ENCODE measurements at places on chromosomes 2 and 18.

DNA sequence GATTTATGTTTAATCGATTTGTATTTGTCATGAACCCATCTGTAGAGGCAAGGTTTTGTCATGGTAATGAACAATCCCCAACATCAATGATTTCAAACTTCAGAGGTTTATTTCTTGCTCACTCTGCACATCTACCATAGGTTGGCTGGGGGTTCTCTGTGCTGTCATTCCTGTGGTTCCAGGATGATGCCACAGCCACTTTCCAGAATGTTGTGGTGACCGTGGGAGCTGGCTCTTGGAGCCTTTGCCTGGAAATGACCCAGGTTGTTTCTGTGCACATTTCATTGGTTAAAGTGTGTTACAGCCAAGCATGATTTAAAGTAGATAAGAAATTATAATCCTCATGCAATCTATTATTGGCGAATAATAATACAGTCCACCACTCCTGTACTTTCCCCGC, 28.2 kb upstream of the EPAS1 start:
- DNase-seq, result no peak

GRCh38 chr18:8792688-8793316, 87.4 kb downstream of the MTCL1 start:
- no peak for DNase-seq

- no peak for DNase-seq
Observed at GRCh38 chr2:10242451-10242850, 60.3 kb upstream of the HPCAL1 start.

DNA sequence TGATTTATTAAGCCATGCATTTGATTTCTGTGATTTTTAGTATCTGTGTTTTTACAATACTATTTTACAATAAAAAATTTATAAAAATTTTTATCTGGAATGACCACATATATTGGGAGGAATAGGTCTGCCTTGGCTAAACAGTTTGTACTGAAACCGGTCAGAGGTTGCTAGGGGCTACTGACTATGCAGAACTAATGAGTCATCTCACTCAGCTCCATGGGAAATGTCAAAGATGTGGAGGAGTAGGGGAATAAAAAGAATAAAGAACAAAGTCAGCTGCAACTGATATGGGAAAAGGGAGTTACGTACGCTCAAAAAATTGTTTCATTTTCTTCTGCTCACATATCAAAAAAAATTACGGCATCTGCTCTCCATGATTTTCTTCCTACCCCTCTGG, 8.6 kb upstream of the TMEM163 start:
- no peak for DNase-seq

DNA sequence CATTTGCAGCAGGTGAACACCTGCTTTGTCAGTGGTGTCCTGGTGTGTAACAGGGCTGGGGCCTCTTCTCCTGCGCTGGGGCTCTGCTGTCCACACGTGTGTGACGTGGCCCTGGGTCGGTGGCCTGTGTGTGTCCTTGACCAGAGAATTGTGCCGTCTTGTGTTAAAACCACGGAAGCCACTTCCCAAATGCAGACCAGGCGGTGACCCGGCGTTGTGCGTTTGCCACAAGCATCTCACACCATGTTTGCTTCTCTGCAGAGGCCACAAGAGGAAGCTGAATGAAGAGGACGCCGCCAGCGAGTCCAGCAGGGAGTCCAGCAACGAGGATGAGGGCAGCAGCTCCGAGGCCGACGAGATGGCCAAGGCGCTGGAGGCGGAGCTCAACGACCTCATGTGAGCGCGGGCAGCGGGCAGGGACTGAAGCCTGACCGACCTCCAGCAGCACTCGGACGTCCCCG, 44.3 kb upstream of the KCNG2 start:
- DNase-seq, result no peak

GRCh38 chr2:224987733-224988132, 54.5 kb downstream of the DOCK10 start:
- no peak for DNase-seq

- no peak for DNase-seq
Observed at GRCh38 chr2:207264310-207264709, 98.6 kb upstream of the KLF7 start.

DNA sequence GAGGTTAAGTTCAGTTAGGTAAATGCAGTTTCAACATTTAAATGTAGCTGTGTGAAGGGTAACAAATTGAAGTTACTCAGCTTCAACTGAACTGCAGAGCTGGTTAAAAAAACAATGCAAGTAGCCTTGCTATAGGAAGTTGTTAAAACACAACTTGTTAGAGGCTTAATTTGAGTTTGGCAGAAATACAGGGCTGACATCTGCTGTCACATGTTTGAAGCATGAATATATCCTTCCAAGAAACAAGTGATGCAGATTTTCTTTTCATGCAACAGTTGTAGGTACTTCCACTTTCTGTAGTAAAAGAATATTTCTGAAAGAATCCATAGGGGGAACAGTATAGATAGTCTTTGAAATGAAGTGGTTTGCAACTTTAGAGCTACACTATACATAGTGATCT, 208.7 kb upstream of the RASGRP3 start:
- DNase-seq, result no peak

- no peak for DNase-seq
Observed at GRCh38 chr18:77250926-77251729, 1.5 kb downstream of the GALR1 start.

DNA sequence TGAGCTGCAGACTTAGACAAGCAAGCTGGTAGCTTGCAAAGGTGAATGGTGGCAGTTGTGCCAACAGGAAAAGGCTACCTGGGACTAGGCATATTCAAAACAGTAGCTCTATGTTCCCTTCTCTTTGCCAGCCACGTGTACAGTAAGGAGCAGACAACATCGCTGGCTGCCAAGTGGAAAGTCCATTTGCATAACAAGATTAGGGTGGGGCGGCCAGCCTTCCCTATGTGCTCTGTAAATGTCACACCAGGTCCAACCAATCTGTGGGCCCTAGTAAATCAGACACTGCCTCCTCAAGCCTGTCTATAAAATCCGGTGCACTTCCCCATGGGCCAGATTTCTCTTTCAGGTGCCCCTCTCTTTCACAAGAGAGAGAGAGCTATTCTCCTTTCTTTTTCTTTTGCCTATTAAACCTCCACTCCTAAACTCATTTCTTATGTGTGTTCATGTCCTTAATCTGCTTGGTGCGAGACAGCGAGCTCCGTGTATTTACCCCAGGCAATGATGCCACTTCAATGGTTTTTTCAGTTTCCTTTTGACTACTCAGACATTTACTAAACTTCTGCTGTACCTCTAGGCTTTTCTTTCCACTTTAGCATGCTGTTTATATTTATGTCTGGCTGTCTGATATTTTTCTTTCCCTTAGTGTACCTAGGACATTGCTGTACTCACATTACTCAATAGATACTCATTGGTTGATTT, 297.4 kb upstream of the GCFC2 start:
- DNase-seq, result no peak

GRCh38 chr18:52570975-52571374, 231.0 kb downstream of the DCC start:
- no peak for DNase-seq

GRCh38 chr18:32333781-32334180, 136.9 kb downstream of the GAREM1 start:
- no peak for DNase-seq

GRCh38 chr2:237440819-237441281, 26.9 kb upstream of the COL6A3 start:
- no peak for DNase-seq

DNA sequence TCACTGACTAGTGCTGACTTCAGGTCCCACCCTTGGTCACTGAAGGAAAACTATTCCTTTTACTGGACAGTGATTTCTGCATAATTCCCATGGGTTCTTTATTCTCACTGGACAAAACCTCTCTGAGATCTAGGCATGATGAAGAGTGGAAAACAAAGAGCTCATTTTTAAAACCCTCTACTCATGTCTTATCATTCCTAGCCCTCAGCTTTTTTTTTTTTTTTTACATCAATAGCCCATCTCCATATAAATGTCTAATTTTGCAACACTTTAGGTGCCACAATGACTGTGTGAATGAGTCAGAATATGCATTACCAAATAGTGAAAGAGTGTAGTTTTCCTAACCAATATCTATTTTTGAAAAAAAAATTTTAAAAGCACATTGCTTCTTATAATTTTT, 74.8 kb downstream of the TCF4 start:
- DNase-seq, result no peak

GRCh38 chr2:110790907-110791306, 58.5 kb downstream of the ACOXL start:
- no peak for DNase-seq

GRCh38 chr2:113075030-113075429, 7.3 kb downstream of the IL1F10 start:
- no peak for DNase-seq

GRCh38 chr2:60422826-60423483, 130.5 kb downstream of the BCL11A start:
- DNase-seq, result no peak

DNA sequence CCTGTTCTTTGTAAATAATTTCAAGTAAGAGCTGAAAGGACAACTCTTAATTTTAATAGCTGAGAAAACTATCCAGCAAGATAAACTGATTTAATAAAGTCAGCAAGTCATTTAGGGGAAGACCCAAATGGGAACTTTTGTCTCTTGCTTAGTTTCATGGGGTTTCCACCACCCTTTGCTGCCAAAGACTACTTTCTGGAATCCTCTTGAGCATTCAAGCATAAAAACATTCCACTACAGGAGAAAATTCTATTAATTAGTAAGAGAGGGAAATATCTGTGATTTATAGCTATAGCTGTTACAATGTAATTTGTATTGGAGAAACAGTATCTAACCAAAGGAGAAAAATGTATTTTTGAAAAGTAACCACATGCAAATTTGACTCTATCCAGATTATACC, 20.6 kb downstream of the EFEMP1 start:
- DNase-seq, result no peak

GRCh38 chr18:50170004-50170403, 24.9 kb downstream of the MYO5B start:
- DNase-seq, result no peak

DNA sequence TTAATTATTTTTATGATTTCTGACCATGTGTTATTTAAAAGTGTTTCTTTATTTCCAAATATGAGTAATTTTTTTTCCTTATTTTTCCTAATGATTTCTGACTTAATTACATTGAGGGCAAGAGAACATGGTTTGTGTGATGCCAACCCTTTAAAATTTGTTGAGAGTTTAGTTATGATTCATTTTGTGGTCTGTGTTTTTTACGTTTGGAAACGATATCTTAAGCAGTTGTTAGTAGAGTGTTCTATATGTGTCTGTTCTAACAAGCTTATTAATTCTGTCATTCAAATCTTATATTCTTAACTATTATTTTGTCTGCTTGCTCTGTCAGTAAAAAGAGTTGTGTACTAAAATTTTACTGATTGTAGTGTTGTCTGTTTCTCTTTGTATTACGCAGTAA, 15.0 kb downstream of the NAB1 start:
- DNase-seq, result no peak

DNA sequence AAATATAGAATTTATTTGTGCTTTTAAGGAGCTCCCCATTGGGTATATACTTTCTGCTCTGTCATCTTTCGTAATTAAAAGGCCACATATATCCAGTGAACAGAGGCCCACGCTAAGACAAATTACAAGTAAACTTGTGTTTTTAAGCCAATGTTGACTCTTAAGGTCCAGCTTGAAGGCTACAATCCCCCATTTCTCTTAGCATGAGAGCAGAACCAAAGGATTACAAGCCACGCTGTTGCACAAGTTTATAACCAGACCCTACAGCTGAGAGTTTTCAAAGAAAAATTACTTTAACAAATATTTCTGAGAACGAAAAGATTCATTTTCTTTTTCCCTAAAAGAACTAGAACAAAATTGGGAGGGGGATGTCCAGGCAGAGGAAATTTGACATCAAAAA, 471.0 kb downstream of the TXNL1 start:
- no peak for DNase-seq

- DNase-seq, result no peak
Observed at GRCh38 chr18:9321736-9322135, 12.8 kb upstream of the TWSG1 start.

DNA sequence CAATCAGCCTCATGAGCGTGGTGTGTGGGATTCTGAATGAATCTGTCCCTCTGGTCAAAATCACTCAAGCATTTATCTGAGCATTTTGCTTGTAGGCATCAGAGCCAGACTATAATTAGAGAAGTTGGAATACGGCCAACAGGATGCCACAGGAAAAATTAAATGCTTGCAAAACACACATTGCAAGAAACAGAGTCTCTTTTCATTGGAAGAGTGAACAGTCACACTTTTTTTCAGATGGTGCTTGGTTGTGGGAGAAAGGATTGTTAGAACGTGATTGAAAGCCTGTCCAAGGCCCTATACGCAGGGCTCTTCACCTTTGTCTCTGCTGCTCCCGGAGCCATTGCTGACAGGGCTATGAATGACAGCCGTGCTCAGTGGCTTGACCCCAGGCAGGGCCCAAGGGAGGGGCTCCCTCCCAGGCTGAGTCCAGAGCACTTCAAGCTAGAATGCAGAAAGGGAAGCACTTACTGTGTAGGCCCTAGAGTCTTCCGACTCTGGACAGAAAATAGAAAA, 59.8 kb downstream of the SNTG2 start:
- no peak for DNase-seq

DNA sequence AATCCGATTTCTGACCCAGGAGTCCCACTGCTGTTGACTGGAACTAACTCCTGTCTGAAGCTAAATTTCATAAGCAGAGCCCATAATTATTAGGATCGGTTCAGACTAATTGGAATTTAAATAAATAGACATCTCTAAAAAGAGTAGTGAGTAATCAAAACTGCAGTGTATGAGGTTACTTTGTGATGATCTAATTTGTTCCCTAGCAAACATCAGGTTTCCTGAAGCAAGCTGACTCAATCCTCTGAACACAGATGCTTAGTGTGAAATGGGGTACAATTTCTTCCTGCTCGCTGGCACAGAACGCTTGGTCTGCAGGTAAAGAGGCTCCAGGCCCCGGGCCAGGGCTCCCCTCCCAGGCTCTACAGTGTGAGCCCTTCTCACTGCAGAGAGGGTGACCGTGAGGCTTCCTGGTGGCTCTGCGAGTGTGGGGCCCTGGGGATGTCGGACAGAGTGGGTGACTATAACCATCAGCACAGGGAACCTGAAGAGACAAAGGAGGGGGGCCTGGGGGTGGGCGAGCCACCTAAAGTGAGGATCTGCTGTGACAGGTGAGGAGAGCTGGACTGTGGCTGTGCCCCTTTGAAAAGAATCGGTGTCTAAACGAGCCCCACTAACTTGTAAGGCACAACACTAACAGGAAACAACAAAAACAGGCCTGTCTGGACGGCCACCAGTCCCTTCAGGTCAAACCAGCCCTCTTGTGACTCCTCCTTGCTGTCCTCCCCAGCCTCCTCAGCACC, 20.2 kb downstream of the CHST10 start:
- no peak for DNase-seq

GRCh38 chr18:77084688-77085035, 47.9 kb downstream of the MBP start:
- DNase-seq, result no peak

- DNase-seq, result no peak
Observed at GRCh38 chr2:11250400-11251196, 93.8 kb downstream of the ROCK2 start.

- DNase-seq, result no peak
Observed at GRCh38 chr2:1770566-1771380, 26.5 kb upstream of the PXDN start.

DNA sequence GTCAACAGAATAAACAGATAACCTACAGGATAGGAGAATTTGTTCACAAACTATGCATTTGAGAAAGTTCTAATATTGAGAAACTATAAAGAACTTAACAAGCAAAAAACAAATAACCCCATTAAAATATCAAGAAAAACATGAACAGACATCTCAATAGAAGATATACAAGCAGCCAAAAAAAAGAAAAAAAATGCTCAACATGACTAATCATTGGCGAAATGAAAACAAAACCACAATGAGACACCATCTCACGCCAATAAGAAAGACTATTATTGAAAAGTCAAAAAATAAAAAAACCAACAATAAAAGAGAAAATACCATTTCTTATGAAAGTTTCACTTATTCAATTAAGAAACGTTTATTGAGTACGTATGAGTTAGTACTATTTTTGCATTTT, 800.5 kb downstream of the CBLN2 start:
- DNase-seq, result no peak

Data from stimulated activated CD4-positive, alpha-beta T cell treated with anti-CD3 and anti-CD28 coated beads, Interleukin-1b, Interleukin-23, amount 100 ng/mL, for 1 hour (primary cell).